ENCODE measurements at places on chromosomes 13 and 19.
A peak's percentile ranks its signal among the peaks of the same experiment; 100 is the strongest.

GRCh38 chr13:28138012-28138755, at the start of gene PAN3:
TSS of gene PAN3 (plus strand) at chr13:28138545. CDS start at chr13:28138658, 113 bp downstream.
- peak; percentile 91 for DNase-seq

- DNase-seq: no peak
Observed at GRCh38 chr19:52533901-52534300, 6.4 kb downstream of the ZNF808 start.

DNA sequence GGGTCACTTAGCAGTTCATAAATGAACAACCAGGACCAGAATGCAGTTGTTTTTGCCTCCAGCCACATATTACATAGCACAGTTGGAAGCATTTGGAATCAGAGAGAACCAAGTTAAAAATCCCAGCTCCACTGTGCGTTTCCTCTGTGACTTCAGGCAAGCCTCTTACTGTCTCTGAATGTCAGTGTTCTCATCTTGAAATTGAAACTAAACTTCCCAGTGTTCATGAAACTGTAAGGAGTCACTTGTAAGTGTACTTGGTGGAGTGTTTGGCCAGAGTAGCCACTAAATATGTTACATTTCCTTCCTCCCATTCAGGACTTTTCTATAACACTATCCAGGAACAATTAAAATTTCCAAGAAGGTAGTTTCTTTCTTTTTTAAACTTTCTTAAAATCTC, 276.8 kb downstream of the KCNRG start:
- no peak for DNase-seq

GRCh38 chr19:5694956-5695648, 5.0 kb downstream of the RPL36 start:
- no peak for DNase-seq

DNA sequence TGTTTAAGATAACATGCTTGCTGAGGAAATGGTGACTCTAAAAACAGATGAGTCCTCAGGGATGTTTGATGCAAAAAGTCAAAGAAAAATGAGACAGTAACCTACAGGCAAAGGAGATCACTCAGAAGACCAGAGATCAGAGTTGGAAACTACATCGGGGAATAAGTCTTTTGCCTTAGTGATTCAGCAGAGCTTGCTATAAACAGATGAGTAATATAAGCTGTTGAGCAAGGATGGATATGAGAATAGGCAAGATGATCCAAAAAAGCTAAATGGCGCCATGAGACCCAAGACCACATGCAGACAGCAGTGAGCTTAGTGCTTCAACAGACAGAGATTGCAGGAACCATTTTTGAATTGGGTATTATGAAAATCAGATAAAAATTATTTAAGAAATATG, 168.6 kb downstream of the POSTN start:
- no peak for DNase-seq

DNA sequence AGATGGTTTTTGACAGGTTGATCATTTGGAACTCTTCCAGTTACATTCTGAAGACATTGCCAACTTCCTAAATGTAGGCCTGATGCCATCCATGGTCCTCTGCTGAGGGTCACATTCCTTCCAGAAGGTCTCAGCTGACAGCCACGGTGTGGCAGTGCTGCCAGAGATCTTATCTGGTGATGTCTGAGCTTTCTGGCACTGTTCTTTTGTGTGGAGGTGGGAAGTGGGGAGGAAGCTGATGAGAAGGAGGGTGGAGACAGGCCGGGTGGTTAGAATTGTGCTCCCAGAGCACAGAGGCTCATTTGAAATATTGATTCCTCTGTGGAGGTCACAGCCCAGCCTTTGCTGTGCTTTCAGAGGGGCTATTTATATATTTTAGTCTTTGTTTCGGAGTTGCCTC, 16.1 kb upstream of the MTIF3 start:
- no peak for DNase-seq

DNA sequence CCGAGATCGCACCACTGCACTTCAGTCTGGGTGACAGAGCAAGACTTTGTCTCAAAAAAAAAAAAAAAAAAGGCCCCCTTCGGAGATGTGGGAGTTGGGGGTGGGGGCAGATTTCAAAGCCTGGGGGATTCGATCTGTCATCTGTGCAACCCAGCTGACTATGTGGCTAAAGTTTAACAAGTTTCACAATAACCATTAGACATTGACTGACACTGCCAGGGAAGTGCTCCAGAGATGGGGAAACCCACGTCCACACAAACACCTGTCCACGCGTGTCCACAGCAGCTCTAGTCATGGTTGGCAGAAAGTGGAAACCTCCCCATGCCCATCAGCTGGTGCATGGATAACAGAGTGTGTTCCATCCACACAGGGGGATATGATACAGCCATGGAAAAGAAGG, 37.6 kb upstream of the HOMER3 start:
- DNase-seq: no peak

- peak; percentile 57 for DNase-seq
Observed at GRCh38 chr19:47813304-47813994, 8.3 kb upstream of the CRX start.

GRCh38 chr13:49830721-49831120, 38.2 kb upstream of the KPNA3 start:
- no peak for DNase-seq

DNA sequence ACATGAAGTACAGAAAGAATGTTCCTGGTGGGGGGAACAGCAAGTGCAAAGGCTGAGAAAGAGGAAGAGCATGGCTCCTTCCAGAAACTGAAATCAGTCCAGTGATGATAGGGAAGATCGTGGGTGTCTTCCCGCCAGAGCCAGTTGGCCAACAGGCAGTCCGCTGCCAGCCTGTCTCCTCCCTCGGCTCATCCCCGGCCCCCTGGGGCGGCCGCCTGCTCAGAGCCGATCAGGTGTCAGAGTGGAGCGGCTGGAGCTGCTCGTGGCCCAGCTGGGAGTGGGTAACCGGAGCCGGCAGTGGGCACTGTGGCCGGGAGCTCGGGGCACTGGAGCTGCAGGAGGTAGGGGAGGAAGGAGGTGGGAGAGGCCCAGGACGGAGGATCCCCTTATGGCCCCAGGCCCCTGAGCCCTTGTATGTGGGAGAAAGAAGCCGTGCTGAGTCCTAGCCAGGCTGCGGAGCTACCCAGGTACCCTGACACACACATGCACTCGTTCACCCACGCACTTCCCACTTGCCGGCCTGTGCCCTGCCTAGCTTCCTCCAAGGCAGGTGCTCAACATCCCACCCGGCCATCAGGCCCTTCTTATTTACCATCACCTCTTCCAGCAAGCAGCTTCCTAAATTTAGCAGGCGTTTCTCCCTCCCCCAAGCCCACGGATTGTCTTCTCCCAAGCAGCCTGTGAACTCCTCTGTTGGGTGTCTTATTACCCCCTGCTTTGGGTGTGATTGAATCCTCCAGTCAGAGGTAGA, 1.7 kb downstream of the ANKRD24 start:
- no peak for DNase-seq

DNA sequence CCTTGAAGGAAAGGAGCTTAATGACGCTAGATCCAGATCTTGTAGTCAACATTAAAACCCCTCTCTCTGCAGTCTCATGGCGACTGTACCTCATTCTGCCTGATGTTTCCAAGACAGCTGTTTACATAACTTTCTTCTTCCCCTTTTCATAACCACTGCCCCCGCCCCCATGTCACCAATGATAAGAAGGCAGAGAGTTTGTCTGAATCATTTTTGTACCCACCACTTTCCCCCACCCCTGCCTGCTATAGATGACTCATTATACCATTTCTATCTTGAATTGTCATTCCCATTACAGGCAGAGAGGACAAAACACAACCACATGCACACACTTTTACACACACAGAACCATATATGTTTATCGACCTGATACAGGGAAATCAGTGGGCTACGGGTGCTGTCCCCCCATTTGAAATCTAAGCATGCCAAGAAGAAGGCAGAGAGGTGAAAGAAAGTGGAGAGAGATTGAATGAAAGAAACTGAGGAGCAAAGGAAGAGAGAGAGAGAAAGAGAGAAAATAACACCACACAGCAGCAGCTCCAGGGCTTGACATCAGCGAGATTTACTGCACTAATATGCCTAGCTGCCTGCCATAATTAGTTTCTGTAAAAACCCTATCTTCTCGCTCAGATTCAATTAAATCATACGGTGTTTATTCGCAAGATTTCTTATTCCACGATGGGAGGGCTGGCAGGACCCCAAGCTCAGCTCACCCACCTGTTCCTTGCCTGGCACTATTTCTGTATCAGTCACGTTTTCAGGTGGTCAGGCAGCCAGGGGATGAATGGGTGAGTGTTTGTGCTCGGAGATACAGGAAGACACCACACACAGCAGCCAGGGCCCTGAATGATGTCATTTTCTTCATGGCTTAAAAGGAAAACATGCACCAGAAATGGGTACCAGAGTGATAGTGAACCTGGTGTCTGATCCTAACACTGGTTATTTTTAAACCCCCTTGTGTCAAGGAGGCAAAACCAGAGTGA, 114.3 kb upstream of the SERP2 start:
- peak; percentile 46 for DNase-seq

- DNase-seq: peak; percentile 49
Observed at GRCh38 chr13:41458187-41458760, 924 bp downstream of the RGCC start.

GRCh38 chr19:48271531-48272151, 1.8 kb downstream of the ZNF114 start:
- no peak for DNase-seq

GRCh38 chr13:75339635-75340374, 142.2 kb downstream of the TBC1D4 start:
- DNase-seq: no peak

DNA sequence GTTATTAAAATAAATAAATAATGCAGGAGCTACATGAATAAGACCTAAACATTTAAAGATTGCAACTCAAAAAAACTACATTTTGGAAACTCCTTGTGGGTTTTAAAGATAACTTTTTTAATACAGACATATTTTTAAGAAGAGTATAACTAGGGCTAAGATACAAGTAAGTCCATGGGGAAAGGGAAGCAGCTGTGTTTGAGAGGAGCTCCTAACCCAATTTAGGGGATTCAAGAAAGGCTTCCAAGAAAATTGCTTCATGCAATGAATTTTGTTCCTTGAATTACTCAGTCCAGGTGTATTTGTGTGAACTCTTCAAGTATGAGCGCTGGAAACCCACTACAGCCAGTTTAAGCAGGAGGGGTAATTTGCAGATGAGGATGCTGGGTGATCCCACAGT, 44.1 kb upstream of the C13orf42 start:
- no peak for DNase-seq

GRCh38 chr13:90806892-90807291, 540.6 kb upstream of the MIR17HG start:
- DNase-seq: no peak

DNA sequence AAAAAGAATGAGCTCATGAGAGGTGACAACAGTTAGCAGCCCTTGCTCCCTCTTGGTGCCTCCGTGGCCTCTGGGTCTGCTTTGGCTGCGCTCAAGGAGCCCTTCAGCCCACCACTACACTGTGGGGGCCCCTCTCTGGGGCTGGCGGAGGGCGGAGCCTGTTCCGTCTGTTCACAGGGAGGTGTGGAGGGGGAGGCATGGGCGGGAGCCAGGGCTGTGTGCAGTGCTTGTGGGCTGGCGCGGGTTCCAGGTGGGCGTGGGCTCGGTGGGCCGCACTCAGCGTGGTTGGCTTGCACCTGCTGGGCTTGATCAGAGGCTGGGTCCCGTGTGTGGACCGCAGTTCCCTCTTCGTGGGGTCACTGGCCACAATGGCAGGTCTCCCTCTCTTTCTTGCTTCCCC, 953.4 kb upstream of the PRR20A start:
- no peak for DNase-seq

DNA sequence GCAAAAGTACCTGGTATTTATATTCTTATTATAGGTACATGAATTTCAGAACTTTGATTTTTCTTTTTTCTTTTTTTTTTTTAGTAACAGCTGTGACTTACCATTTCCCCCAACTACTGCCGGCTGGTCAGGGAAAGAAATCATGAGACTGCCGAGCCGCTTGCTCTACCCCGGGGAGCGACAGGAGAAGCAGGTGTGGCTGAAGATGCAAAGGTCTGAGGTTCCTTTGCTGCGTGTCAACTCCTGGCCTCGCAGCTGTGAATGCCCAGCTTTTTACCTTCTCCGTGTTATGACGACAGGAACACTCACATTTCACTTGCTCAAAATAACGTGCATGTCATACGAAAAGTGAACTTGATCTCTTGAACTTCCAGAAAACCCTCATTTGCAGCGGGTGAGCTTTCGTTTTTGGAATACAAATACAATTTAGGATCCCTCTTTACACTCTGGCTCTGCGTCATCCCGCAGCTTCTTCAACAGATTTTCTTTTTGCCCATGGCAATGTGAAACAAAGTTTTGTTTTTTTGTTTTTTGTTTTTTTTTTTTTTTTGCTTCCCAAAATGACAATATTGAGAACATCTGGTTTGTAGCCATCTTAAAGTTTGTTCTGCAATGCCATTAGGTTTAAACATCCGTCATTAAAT, 117.9 kb downstream of the EFNB2 start:
- no peak for DNase-seq
